Esophagus squamous epithelium (tissue), 5 donors: ENCODE measurements at places on chromosomes 16 and 17.

- DNase-seq: no peak
Measured at GRCh38 chr17:78113804-78114785, 14.5 kb downstream of the TMC6 start.

GRCh38 chr17:17809531-17810083 lies 27.2 kb downstream of the SREBF1 start:
- DNase-seq: no peak

DNA sequence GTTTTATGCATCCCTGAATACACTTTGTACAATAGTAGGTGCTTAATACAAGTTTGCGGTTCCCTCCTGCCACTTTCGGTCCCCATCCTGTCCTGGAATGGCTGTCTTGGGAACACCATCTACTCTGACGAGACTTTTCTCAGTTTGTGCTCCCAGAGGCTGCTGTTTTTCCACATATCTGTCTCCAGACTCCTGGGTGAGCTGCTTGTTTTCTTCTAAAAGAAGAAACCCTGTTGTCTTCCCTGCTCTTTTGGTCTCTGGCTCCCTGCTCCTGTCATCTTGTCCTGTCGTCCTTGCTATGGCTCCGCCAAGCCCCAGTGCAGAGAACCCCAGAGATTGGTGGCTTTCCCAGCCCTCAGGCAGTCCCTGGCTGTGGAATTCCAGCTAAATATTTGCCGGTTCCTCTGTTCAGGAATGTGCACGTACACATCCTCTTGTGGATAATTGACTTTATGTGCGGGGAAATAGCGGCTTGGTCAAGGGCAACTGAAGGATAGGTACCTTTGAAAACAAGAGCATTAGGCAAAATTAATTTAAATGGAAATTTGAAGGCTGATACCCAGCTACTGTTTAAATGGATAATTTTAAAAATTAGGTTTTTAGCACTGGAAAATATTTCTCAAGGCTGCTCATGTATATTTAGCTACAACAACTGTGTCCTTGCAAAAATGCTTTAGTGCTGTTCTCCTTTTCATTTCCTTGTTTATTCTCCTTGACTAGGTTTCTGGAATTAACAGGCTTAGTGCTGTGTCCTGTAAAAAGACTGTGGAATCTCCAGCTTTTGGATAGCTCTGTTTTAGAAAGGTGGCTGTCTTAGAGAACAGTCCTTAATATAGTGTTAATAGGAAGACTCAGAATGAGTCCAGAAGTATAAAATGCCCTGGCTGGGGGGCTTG lies 50.2 kb upstream of the SLC12A3 start:
- no peak for DNase-seq

GRCh38 chr16:78134944-78135619 lies 35.6 kb downstream of the WWOX start:
- no peak for DNase-seq

DNA sequence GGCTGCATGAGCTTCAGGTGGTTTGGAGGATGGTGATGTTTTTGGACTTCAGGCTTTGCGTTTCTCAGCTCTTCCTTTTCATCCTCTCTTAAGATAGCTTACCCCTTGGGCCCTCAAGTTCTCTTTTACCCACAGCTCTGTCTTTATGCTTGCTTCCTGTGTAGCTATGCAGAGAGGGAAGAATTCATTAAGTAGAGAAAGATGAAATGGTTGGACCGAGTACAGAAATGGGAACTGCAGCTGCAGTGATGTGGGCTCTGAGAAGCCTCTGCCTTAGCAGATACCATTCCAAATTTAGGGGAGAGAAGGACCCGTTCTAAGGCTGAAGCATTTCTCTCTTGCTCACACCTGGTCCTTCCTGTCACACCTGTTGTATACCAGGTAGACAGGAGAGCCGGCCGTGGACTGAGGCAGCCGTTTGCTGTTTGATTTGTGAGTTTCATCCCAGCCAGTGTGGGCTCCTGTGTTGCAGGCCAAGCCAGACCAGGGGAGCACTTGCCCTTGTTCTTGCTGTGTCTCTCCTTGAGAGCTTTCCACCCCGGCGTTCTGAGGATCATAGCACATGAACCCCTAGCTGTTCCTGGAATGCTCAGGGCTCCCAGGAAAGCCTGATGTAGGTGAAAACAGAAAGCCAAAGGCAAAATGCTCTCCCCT lies 392.7 kb downstream of the CPPED1 start:
- DNase-seq: no peak

- no peak for DNase-seq
Measured at GRCh38 chr17:47735536-47736011, 2.5 kb downstream of the TBX21 start.

- no peak for DNase-seq
Measured at GRCh38 chr16:10688726-10689125, 6.0 kb downstream of the TEKT5 start.

GRCh38 chr16:5753381-5753780 lies 655.8 kb upstream of the EEF2KMT start:
- no peak for DNase-seq

DNA sequence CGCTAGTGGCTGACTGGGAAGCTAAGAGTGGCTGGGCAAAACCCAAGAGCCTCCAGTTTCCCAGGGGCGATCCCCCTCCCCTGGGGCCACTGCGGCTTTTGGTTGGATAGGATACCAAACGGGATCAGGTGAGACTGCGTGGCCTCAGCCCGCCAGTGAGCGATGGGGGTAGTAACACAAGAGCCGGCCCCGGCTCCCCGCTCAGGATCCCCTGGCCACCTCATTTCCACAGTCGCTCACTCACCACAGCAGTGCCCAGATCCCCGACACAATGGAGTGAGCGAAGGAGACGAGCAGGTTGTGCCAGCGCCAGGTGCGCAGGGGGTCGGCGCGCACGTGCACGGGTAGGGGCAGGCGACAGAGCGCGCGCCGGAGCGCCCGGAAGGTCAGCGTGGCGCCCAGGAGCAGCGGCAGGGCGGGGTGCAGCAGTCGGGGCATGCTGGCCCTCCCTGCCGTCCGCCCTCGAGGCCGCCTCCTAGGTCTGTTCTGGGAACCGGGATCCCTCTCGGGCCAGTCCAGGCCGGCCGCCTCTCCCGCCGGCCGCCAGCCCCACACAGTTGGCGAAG lies 290 bp downstream of the TLCD1 start:
- DNase-seq: no peak

GRCh38 chr16:53960050-53960812 lies 256.3 kb downstream of the FTO start:
- DNase-seq: no peak

- no peak for DNase-seq
Measured at GRCh38 chr17:67412032-67412431, 35.0 kb downstream of the PITPNC1 start.

DNA sequence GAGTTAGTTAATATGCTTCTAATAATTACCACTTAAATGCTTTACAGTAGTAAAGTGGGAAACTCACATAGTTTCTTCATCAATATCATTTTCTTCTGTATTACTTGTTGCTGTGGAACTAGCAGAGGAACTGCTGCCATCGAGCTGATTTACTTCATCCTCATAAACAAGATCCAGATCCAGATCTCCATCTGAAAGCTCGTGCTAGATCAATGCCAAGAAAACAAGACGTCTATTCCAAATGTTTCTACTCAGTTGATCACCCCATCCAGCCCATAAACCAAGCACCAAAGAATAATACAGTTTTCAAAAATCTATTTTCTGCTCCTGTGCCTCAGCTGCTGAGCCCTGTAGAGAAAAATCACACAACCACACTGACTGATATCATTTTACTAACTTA lies 59.1 kb downstream of the TRIM37 start:
- DNase-seq: no peak

DNA sequence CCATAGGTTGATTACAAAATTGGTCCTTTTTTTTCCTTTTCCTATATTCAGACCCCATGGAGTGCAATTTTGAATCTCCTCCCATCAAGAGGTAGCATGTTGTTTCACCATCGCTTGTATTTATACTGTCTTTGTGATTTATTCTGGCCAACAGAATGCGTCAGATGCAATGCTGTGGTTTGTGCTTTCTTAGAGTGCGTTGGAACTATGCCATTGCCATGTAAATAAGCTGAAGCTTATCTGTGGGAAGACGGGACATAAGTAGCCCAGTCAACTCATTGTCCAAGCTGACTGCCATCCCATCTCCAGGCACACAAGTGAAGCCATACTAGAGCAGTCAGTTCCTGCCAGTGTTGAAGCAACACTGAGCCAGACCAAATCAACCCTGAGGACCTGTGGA lies 1339.3 kb upstream of the GOT2 start:
- DNase-seq: no peak

- DNase-seq: no peak
Measured at GRCh38 chr17:6279659-6280058, 155.3 kb downstream of the AIPL1 start.
